Mammary epithelial cell (primary cell): ENCODE measurements at places on chromosomes 6 and 20. TPM values are rescaled to one million over a fixed set of nuclear protein-coding genes. Genes with fewer than 3 reads are reported as not detected.

DNA sequence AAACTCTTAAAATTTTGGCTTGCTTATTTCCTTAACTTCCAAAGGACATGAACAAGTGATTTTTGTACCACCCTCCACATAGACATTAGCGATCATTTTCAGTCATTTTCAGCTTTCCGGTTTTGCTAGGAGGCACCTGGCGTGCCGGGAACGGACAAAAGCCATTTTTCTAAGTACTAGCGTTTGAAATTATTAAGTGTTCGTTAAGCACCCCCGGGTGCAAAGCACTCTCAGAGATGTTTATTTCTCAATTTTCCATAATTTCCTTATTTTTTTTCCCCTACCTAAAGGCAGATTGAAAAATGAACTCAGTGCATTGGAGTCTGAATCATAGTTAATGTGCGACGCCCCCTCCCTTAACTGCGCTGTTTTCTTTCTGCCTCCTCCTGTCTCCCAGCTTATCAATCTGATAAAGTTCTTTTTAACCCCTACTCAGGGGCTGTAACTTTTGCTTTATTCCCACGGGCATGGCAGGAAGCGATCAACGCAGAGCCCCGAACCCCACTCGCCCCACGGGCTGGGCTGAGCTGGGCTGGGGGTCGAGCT, 58.2 kb downstream of the ZNF831 start:
- no peak for DNase-seq

The GSTA3 gene
- total RNA-seq, result not detected

GRCh38 chr6:11309947-11310665, 77.6 kb upstream of the NEDD9 start:
- DNase-seq, result no peak

- no peak for DNase-seq
Measured at GRCh38 chr20:36506253-36506652, 35.1 kb upstream of the MYL9 start.

- DNase-seq, result no peak
Measured at GRCh38 chr20:8473459-8473858, 341.4 kb downstream of the PLCB1 start.

The RBM24 gene
- total RNA-seq, result 4.7 TPM

GRCh38 chr6:163335671-163336545, 78.6 kb upstream of the QKI start:
- no peak for DNase-seq

The NOL4L gene
- total RNA-seq, result 7.3 TPM

DNA sequence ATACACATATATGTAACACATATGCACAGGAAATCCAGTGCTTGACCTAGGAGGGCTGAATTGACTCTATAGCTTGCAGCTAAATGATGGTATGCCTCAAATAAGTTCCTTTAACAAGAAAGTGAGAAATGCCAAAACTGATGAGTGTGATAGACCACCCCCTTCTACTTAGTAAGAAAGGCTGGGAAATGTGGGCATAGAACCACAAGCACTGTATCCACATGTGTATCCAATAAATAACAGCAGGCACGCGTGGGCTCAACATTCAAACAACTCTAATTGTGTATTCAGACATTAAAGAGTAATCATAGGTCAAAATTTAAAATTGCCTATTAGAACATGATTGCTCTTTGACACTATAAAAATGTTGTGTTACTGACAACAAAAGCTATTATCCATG, 54.1 kb downstream of the FAM83B start:
- DNase-seq, result no peak

DNA sequence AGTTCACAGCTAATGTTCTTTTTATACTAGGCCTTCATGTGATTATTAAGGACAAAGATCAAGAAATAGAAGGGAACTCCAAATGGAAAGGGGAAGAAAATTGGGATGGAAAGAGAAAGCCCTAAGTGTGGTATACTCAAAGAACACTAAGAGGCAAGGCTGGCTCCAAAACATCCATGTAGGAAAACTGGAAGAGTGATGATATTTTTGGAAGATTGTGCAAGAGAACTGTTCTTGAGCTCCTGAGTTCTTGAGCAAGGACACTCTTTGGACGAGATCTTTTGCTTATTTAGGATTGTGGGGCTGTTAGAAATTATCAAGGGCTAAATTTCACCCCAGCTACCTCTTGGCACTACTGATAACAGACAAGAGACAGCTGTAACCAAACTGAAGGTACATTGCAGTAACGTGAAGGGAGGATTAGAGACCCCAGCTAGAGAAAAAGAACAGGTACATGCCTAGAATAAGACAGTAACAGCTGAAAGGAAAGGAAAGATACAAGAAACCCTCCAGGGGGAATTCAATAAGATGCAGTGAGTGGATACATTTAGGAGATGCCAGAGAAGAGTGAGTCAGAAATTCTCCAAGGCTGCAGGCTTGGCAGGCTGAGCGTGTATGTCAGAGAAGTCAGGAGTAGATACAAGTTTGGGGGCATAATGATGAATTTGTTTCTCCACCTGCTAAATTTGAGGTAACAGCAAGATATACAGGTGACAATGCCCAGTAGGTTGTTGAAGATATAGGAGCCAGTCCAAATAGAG, 69.7 kb downstream of the CBLN4 start:
- DNase-seq, result no peak

- no peak for DNase-seq
Measured at GRCh38 chr6:145603424-145603833, 131.9 kb downstream of the EPM2A start.

- no peak for DNase-seq
Measured at GRCh38 chr20:38190936-38191371, 25.9 kb upstream of the TGM2 start.

DNA sequence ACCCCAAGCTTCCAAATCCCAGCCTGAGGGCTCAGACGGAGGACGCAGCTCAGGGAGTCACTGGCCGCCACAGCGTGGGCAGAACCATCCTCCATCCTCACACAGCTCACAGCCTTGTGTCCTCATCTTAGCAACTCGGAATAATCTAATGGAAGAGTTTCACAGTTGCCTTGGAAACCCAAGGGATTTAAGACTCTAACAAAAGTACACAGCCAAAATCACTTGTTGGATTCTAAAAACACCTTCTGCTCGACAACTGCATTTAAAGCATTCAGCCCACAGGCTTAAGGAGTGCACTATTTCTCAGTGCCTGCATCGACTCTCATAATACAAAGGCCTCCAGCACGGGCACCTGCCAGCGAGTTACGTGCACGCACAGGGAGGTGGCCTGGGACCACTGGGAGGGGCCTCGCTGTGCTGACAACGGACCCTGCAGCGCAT, 45.4 kb downstream of the ZBTB46 start:
- DNase-seq, result no peak

The HDGFL1 gene
- total RNA-seq, result not detected in 2 replicates

DNA sequence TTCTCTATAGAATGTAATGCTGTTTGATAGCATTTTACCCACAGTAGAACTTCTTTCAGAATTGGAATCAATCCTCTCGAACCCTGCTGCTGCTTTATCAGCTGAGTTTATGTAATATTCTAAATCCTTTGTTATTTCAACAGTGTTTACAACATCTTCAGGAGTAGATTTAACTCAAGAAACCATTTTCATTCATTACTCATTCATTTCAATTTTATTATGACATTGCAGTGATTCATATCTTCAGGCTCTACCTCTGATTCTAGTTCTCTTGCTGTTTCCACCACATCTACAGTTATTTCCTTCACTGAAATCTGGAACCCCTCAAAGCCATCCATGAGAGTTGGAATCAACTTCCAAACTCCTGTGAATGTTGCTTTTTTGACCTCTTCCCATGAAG, 93.7 kb downstream of the ZFAND3 start:
- peak; percentile 48 for DNase-seq

GRCh38 chr6:141394565-141395051, 738.1 kb upstream of the GJE1 start:
- no peak for DNase-seq

- no peak for DNase-seq
Measured at GRCh38 chr20:20206788-20207187, 154.5 kb downstream of the CFAP61 start.

DNA sequence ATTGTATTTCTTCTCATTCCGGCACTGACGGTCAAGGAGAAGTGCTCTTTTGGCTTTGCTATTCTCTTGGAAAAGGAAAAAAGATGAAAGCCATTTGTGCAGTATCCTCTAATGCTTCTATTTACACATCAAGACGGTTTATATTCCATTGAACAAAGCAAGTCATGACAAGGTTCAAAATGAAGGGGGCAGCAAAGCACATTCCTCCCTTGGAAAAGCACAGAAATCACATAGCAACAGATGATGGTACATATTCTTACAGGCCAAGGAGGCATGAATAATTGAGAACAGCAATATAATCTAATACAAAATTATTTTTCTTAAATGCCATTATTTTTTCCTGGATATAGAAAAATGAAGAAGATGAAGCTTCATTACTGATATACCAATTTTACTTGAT, 508.2 kb upstream of the JAG1 start:
- DNase-seq, result no peak

DNA sequence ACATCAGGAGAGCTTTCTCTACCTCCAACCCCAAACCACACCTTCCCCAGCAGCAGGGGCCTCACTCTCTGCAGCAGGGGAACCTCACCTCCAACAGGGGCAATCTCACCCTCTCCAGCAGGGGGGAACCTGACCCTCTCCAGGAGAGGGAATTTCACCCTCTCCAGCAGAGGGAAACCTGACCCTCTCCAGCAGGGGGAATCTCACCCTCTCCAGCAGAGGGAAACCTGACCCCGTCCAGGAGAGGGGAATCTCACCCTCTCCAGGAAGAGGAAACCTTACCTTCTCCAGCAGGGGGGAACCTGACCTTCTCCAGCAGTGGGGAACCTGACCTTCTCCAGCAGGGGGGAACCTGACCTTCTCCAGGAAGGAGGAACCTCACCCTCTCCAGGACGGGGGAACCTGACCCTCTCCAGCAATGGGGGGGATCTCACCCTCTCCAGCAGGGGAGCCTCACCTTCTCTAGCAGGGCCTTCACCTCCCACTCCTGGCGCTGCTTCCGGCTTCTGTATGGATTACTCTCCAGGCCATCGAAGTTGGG, 3.1 kb downstream of the B3GALT4 start:
- DNase-seq, result peak; percentile 64

GRCh38 chr6:85435851-85436250, 14.0 kb upstream of the NT5E start:
- no peak for DNase-seq

DNA sequence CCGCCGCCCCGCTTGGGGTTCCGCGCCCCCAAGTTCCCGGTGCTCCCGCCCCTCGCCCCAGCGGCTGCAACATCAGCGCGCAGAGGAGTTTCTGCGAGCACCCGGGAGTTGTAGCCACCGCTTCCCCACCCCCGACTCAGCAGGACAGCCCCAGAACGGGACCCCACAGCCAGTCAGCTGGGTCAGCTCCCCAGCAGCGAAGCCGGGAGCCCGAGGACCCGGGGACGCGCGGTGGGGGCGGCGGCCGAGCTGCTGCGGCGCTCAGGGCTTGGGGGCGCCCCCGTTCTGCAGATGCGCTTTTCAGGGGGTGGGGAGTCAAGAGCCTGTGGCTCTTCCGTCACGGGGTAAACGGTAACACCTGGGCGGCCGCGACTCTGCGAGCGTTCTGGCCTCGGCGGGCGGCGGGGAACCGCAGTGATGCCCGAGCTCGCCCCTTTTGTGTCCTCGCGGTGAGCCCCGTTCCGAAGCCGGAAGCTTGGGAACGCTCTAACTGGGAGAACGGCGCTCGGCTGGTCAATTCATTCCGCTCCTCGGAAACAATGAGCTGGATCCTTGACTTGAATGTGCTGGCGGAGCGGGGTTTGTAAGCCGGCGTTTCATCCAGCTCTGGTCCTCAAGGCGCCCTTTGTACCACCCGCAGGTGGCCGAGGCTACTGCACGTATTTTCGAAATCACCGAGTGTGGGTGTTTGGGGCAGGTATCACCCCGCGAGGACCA, 774 bp downstream of the PLEKHG1 start:
- peak; percentile 90 for DNase-seq

GRCh38 chr6:138467901-138468300, 31.4 kb downstream of the NHSL1 start:
- peak; percentile 75 for DNase-seq

DNA sequence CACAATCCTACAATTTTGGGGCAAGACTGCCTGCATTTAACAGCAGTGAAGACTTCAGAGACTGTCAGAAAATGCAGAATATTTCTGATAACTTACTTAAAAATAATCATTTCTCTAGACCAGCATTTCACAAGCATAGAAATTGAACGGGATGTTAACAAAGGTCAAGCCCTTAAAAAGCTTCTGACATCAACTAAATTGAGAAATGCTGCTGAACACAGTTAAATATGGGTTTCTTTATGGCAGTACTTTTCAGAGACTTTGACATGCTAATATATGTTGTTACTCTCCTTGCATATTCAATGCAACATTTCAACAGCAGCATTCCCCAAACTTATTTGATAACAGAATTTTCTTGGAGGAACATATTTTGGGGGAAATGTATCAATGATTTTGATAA, 84.5 kb downstream of the KIF13A start:
- DNase-seq, result no peak

DNA sequence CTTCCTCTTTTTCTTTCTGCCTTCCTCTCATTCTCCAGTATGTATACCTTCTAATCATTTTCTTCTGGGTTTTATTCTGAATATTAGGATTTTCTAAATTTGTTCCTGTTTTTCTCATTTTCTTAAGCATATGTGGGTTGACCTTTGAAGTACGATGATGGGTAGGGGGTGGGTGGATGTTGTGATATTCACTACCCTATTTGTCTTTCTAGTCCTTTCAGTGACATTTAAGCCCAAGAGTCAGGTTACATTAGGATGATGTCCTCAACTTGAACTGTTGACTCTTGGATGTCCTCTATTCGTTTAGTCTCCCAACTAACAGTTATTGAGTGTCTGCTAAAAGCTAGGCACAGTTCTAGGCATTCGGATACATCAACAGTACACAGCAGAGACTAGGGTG, 7.3 kb downstream of the ABT1 start:
- no peak for DNase-seq

The LY6G5C gene
- not detected for total RNA-seq
